ENCODE measurements at places on chromosomes 1 and 21.

GRCh38 chr1:43851561-43852338 lies 81.9 kb upstream of the ARTN start:
- DNase-seq: no peak

GRCh38 chr1:210695026-210695425 lies 366.3 kb downstream of the HHAT start:
- DNase-seq: no peak

DNA sequence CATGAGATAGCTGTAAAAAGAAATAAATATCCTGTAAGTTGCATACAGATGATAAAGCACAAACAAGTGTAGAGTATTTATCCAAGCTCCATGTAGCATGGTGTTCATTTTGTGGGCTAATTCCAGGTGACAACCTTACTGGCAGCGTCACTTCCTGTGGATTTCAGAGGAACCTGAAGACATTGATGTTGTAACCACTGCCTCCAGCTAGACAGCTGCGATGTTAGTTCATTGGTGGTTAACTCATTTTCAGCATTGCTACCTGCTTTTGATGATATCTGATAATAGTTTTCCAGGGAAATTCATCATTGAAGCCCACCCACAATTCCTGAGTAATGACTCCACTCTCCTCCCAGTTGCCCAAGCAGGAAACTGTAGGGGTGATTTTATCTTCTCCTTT lies 3.0 kb downstream of the HSD3B1 start:
- no peak for DNase-seq

GRCh38 chr1:217482356-217483102 lies 148.4 kb downstream of the GPATCH2 start:
- no peak for DNase-seq

- no peak for DNase-seq
These were observed 102.6 kb downstream of the NTNG1 start for GRCh38 chr1:107243461-107243860.

GRCh38 chr21:33655588-33656221 lies 13.4 kb downstream of the ITSN1 start:
- no peak for DNase-seq

DNA sequence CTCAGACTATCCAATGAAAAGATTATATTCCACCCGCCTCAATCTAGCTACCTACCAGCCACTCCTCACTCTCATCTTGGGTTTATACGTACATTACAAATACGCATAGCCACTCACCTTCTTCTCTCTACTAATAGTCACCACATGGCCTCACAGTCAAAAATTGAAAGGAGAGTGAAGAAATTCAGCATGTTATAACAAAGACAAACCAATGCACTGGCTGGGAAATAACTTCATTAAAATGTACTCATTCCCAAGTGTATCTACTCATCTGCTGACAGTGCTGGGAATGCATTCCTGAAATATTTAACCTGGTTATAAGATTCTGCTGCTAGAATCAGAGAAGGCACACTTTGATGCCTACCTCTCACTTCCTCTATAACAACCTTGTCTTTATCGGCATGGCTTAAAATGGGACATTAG lies 6.5 kb downstream of the ZNF644 start:
- no peak for DNase-seq

DNA sequence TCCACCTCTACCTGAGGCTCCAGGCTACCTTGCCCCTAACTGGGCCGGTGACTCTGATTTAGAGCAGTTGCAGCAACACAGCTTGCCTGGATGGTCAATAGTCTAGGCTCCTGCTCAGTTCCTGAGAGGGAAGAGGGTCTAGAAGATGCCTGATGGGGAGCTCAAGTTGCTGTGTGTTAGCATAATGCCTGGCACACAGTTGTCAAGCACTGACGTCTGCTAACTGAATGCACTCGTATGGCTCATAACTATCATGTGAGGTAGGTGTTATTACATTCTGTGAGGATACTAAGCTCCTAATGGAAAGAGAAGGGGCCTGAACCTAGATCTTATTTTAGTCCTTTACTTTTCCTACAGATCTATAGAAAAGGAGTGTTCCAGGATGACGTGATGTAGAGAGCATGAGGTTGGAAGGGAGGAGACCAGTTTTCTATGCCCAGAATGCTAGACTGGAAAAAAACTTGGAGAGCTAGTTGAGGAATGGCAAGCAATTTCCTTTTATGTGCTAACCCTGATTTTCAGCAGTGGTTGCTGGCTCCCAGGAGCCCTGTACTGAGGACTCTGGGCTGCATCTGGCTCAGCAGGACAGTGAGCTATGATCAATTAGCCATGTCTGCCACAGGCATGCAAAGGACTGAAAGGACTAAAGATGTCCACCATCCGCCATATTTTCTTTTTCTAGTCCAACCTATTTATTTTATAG lies 30.0 kb downstream of the FAM78B start:
- no peak for DNase-seq

Measured in WERI-Rb-1 (cell line).